Activated CD4-positive, CD25-positive, alpha-beta regulatory T cell (primary cell): ENCODE measurements at places on chromosomes 4 and X.

- DNase-seq: peak; percentile 0
These were observed 251.4 kb upstream of the DDX53 start for GRCh38 chrX:22748093-22748999.

DNA sequence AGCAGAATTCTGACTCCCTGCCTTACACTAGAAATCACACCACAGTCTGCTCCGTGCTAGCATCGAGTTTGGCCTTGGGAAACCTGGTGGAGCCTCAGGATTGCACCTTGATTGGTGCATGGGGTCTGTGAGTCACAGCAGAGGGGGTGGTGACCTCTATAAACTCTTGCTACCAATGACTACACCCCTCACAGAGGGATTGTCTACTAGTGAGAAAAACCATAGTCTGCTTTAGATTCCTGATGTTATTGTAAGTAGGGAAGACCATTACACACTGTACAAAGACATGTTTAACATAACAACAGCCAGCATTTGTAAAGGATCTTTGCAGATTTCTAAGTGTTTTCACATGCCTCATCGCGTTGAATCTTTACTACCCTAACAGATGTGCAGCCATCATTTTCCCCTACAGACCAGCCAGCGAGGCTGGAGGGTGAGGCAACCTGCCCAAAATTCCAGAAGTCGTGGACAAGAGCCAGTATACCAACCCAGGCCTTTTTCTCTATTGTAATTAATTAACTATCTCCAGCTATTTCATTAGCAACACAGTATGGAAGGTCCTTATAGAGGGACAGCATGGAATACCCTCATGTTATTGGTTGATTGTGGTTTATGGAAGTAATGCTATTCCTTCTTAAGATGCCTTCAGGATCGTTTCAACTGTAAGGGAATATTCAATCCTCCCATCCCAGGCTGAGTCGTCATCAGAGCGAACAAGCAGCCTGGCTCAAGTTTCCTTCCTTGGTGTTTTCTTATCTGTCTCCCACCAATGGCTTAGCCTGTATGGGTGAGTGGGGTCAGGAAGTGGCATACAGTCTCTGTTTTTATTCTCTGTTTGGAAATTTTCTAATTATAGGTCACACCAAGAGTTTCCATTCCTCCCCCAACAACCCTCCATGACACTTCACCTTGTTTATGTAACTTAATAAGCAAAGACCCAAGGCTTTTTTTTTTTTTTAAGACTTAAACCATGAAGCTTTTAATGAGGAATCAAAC is 55.9 kb upstream of the KDR start:
- DNase-seq: no peak

DNA sequence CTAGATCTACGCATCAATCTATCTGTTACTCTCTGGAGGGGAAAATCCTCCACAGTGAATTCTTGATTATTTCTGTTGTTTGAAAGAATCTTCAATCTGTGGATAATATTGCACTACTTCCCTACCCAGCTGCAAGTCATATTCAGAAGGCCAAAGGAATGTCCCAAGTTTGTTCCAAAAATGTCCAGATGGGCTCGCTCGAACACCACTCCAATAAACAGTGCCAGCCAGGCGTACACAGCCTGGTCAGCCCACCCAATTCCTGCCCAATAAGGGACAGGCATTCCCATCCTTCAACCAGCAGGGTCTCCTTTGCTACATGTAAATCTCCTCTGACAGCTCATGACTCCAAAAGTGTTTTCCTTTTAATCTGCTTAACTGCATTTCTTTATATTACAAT is 80.7 kb upstream of the GPM6B start:
- DNase-seq: no peak

DNA sequence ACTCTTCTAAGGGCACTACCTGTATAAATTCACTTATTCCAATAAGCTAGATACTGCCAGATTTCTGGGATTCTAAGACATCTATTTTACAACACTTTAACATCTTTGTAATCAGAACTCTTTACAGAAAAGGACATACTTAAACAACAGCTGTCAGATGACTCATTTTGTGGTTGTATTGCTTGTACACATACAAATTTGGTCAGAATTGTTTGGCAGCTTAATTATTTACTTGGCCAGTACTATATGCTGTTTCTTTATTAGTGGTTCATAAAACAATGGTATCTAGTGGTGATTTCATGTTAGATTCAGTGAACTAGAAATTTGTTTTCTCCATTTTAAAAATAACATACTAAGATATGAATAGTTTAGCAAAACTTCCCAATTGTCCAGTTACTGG is 27.2 kb downstream of the PALLD start:
- DNase-seq: no peak

DNA sequence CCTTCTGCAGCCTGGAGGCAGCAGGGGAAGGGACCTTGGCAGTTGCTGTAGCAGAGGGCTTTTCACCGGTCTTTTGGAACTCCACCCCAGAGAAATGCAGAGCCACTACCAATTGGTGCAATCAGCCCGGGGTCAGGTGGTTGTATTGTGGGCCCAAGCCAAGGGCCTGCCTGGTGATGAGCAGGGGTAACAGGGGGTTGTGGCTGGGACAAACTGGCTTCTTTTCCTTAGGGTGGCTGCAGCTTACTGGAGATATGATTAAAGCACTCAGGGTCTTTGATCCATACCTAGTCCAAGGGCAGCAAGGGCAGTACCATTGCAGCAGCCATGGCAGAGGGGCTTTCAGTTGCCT is 28.1 kb downstream of the ENPEP start:
- DNase-seq: no peak

DNA sequence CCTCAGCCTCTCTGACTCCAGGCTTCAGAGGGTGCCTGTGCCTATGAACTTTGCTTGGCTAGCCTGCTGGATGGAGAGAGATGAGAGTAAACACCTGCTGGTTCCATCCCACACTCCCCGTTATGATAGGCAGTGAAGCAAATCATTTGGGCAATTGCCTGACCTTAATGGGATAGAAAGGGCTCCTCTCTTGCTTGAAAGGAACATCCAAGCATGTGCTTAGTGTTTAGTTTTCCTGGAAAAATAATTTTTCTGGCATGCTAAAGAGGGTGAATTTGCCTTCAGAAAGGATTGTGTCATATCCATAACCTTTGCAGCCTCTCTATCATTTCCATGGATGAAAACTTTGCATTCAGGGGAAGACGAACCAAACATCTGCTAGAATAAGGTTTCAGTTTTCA is 10.8 kb downstream of the PLAC1 start:
- DNase-seq: no peak

DNA sequence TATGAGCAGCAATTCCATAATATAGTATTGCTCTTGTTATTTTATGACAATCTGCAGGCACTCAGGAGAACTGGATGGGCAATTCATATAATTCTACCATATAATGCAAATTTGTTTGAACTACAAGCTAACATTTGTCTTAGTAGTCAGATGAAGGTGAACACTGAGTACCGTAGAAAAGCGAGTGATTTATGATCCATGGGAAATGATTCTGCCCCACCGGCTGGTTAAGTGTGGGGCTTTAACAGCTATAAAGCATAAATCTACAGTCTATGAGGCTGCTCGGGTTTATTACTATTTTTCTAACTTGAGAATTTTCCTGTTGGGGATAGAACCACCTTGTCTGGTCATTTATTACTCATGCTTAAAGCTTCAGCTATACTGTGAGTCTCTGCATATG is 275.5 kb downstream of the PCDH10 start:
- DNase-seq: no peak

GRCh38 chrX:11305641-11306040 is 12.4 kb downstream of the AMELX start:
- no peak for DNase-seq

GRCh38 chr4:122882857-122883735 is 39.3 kb downstream of the NUDT6 start:
- no peak for DNase-seq

DNA sequence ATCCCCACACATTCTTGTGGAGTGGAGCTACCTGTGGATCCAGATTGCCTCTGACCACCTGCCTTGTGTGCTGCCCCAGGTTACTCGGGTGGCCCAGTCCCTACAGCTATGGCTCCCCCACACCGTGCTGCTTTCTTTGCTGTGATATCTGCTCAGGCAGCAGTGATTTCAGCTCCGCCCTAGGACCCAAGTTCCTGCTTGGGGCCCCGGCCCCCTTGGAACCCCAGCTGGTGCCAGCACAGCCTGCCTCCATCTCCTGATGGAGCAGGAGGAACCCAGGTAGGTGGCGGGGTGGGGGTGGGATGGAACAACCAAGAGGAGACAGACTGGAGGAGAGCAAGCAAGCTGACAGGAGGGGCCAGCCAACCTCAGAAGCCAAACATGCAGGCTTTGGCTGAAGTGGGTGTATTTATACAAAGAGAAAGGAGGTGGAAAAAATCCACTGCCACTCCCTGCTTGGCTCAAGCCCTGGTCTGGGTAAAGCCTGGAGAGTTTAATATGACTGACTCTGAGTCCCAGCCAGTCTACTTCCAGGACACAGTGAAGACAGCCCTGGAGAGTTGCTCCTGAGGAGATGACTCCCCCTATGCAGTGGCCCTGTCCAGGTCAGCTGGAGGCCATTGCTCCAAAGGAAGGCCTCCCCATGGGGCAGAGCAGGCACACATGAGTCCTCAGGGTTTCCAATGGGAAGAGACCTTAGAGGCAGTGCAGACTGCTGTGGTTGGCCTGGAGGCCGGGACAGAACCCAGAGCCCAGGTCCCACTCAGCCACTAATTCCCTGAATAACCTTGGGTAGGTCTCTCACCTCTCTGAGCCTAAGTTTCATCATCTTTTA is 197.1 kb upstream of the MAMLD1 start:
- no peak for DNase-seq

- DNase-seq: no peak
These were observed at the start of gene PITX2 for GRCh38 chr4:110622841-110623717. Gene PITX2 (minus strand): TSS chr4:110623077. CDS start chr4:110622460, 617 bp downstream.

DNA sequence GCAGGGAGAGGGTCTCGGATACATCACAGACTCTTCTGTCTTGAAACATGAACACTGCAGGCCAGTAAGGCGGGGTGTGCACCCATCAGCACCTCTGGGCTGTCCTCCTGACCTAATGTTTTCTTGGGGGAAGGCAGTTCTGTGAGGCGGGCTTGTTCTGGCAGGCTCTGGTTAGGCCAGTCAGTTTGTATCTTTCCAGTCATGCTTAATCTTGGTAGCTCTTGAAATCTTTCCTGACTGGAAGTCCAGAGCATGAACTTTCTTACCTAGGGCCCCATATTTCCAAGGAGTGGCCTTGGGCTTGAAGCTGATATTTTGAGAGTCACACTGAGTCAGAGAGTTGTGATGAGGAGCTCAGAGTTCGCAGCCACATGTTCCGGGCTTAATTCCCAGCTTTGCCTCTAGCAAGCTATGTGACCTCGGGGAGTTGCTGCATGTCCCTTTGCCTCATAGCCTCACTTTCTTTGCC is 54.2 kb upstream of the RASSF6 start:
- DNase-seq: no peak

- no peak for DNase-seq
These were observed 60.6 kb upstream of the AFAP1 start for GRCh38 chr4:8000247-8000646.
